ENCODE measurements at places on chromosomes 6 and 20.

DNA sequence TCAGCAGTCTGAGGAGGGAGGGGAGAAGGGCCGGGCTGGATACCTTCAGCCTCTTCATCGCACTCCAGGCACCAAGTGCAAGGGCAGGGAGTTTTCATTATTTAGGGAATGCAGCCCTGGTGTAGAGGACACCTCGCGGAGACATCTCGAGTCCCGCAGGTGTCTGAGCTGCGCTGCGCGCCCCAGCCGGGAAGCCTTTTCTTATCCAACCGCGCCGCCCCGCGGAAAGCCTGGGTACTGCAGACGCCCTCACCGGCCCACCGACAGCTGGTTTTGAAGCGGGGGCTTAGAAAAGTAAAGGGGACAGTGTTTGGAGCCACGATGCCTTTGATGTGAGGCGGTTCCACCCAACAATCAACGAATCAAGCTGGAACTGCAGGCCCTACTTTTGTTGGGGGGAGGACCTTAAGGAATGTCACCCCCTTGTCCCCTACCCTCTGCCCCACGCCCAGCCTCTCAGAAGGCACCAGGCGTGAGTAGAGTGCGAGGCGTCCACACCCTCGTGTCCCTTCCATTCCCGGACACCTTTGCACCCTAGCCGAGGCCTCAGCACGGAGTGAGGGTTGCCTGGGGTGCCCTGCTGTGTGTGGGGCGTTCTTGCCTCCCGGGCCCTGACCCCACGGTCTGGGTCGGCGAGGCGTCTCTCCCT, 8.6 kb downstream of the NKX2-2 start:
- DNase-seq: peak; percentile 78

GRCh38 chr20:25382704-25383370, 7.8 kb downstream of the ABHD12 start:
- no peak for DNase-seq

GRCh38 chr6:106751501-106752252, 122.3 kb downstream of the QRSL1 start:
- DNase-seq: no peak

DNA sequence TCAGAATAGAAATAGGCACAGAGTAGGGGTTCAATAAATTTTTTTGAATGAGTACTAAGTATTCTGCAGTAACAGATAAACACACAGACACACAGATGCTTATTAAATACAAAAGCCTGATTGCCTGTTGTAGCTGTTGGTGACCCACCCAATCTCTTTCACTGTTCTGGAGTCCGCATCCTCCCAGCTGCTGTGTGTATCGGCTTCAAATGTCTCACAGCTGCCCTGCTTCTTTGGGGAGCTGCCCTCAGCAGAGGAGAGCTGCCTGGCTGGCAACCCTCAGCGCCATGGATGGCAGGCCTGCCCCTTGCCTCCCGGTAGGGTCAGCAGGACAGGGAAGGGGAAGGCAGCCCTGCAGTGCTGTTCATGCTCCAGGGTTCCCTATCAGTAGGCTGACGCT, 85.9 kb upstream of the PRND start:
- DNase-seq: no peak

DNA sequence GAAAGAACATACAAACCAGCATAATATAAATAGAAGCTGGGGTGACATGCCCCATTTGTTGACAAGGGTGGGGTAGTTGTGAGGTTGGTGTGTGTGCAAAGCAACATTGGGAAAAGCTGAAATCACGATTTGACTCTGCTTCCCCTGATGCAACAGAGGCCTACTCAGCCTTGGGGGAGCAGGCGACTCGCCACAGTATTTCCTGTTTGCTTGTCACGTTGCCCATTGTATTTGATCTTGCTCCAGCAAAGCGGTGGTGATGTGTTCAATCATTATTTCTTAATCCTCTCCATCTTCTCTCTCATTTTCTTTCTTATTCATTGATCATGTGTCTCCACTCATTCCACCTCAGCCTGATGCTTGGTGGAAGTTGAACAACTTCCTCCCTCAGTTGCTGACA, 165.8 kb upstream of the CITED2 start:
- DNase-seq: no peak

- no peak for DNase-seq
These were observed 58.0 kb downstream of the BLOC1S5 start for GRCh38 chr6:8006208-8006607.

DNA sequence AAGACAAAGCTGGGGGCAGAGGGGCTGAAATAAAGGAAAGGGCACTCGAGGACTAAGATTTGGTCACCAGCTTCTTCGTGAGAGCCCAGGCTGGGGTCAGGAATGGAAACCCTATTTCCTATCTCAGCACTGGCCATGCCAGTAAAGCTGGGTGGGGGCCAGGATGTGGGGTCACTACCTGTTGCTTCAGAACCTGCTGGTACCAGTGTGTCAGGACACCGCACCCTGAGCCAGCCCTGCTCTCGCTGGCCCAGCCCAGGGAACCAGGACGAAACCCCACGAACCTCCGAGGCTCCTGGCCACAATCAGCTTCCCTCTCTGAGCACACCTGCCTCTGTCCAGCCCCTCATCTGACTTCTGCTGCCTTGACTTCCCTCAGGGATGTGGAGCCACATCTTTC, 2.1 kb downstream of the CDSN start:
- no peak for DNase-seq

GRCh38 chr6:10583509-10583901, 62.4 kb downstream of the GCNT2 start:
- DNase-seq: no peak

DNA sequence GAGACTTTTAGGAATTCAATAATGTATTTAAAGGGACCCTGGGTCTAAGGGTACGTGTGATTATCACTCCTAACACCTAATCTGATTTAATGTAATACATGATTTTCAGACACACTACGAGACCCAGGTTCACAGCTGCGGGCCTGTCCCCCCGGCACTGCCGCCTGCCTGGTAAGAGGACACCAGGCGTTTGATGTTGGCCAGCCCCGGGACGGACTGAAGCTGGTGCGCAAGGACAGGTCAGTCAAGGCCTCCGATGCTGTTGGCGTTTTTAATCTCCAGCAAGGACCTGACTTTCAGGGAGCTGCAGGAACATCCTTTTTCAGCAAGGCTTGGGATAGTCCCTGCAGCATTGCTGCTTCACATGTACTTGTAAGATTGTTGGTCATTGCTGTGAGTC, 58.2 kb downstream of the IGF2R start:
- no peak for DNase-seq

- DNase-seq: peak; percentile 80
These were observed 611 bp downstream of the NFYA start for GRCh38 chr6:41073203-41073967.

DNA sequence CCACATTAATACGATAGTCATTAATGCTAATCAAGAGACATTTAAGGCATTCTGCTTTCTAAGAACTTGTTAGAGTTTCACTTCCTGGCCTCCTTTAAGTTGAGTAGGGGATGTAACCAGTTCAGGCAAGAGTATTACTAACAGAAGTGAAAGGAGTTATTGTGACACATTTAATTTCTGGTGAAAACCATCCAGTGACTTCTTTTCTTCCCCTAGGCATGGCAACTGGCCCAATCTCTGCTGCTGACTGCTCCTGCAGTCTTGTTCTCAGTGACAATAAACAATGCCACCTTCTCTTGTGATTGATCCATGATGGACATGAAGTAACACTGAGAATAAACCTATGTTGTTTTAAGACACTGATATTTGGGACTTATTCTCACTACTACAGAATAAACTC, 130.9 kb upstream of the DEFB112 start:
- DNase-seq: no peak

DNA sequence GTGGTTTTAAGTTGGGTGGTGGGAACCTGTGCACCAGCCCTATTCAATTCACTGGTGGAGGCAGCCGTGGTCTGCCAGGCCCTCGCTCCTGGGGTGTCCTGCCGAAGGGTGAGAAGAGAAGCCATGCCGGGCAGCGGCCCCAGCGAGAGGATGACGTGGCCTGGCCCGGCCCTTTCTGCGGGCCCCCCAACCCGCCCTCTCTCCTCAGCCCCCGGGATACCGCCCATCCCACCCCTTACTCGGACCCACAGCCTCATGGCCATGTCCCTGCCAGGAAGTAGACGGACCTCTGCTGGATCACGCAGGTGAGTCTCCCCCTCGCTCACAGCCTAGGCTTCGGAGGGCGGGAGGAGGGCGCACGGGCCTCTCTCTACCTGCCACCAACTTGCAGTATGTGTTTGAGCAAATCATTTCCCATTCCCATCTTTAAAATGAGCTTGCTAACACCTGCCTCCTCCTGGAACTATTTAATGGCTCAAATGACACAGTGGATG, 30.1 kb downstream of the SNPH start:
- DNase-seq: no peak

Data from neuronal stem cell (in vitro differentiated cells).